ENCODE measurements at places on chromosomes 3 and 15.

GRCh38 chr3:64190517-64191515, 34.5 kb downstream of the PRICKLE2 start:
- no peak for DNase-seq

DNA sequence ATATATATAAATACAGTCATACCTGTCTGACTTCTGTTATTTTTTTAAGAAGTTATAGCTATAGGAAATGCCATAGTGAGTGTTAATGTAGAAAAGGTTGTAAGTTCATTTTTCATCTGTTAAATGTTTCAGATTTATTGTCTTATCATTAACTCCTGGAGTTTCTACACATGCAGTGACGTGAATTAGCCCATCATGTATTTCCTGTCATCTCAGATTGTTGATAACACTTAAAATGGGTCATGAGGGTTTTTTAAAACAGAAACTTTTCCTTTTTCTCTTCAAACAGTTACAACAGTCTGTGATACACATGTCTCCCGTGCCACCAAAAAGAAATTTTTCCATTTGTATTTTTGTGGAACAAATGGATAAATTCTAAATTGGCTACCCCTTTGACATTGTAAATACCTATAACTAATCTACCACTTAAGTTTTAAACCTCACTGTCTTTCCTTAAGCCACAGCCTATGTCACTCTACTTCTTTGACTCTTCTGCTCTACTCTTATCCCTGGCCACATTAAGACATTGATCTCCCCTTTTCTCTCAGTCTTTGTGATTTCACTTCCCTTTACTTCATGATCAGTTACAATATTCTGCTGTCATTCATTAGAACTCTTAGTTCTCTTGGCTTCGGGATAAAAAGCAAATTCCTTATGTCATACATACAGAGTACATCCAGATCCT, 89.1 kb downstream of the NEO1 start:
- DNase-seq: no peak

DNA sequence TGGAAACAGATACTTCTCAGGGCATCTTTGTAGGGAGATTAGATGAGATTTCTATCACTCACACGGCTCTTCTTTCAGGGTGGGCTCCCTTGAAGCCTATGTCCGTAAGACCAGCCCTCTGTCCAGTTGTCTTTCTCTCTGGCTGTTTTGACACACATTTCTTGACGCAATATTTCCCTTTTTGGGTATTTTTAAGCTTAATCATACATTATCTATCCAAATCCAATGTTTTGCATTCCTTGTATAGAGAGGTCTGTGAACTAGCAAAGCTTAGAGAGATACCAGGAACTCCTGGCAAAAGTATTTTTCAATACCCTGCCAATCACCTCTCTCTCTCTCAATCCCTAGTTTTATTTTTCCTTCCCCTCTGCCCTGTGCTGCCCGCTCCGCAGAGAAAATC, 79.3 kb downstream of the EOMES start:
- DNase-seq: no peak

- DNase-seq: no peak
These were observed 811 bp downstream of the C3orf52 start for GRCh38 chr3:112086875-112087524.

GRCh38 chr3:51271172-51271571, 113.9 kb upstream of the MANF start:
- no peak for DNase-seq

- DNase-seq: no peak
These were observed 771.6 kb downstream of the DIPK2A start for GRCh38 chr3:144743225-144743668.

DNA sequence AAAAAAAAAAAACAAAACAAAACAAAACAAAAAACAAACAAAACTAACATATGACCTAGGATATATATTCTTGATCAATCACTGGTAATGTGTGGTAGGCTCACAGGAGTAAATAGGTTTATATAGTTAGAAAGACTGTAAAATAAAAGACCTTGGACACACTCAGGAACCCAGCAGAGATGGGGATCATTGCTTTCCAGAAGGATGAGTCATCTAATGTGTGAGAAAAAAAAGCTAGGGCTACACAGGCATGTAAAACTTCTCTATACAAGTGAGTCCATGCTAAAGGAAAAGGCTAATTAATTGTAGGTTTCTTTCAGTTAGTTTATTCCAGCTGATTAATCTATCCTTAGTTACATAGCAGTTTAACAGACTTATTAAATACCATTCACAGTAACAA, 710.3 kb upstream of the ARPP21 start:
- DNase-seq: no peak

DNA sequence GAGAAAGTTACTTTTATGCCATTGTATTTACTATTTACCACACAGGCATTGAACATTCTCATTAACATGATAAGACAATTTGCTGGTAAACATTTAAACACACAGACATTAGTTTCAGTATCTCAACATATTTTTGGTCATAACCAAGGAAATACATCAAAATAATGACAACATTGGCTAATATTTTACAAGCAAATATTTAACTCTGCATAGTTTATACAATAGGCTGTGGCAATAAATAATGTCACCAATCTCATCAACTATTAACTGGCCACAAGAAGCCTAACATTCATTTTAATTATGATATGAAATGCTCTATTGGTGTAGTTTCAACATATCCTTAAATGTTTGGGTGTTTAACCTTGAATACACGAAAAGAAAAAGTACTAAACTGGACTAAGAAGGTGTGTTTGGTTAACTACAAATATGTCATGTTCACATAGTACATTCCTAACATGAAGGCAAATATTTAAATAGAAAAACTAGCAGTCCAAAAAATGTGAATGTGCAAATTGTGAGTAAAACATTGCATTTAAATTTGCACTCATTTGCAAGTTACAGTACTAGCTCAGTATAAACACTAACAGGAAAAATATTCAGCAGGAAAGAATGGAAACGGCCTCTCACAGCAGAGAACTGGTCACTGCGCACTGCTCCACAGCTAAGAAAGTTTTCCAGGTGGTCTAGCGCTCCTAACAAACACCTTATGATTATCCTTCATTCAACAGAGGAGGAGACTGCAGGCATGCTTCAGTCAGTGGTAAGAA, 106.6 kb downstream of the GLDN start:
- DNase-seq: no peak

GRCh38 chr15:79184465-79184892, 93.9 kb upstream of the RASGRF1 start:
- peak; percentile 44 for DNase-seq

- no peak for DNase-seq
These were observed 28.2 kb downstream of the SIAH2 start for GRCh38 chr3:150734795-150735119.

- DNase-seq: no peak
These were observed 230.0 kb upstream of the CNTN3 start for GRCh38 chr3:74844428-74844827.

- DNase-seq: no peak
These were observed 9.0 kb upstream of the IGDCC4 start for GRCh38 chr15:65431731-65432130.

- no peak for DNase-seq
These were observed 1.2 kb downstream of the ARPP21 start for GRCh38 chr3:35640190-35641165.

DNA sequence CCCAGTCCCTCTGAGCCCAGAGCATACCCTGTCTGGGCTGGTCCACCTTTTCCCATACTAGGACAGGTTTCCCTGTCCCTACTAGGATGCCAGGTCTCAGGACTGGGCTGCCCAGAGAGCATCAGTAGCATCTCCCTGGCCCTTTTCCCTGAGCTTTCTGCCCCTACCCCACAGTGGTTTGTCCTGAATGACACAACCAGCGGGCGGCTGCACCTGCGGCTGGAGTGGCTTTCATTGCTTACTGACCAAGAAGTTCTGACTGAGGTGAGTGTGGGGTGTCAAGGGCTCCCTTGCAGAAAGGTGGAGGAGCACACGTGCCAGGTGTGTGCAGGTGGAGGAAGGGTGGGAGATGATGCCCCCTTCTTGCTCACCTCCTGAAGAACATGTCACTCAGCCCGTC, 33.5 kb downstream of the ESYT3 start:
- DNase-seq: no peak

DNA sequence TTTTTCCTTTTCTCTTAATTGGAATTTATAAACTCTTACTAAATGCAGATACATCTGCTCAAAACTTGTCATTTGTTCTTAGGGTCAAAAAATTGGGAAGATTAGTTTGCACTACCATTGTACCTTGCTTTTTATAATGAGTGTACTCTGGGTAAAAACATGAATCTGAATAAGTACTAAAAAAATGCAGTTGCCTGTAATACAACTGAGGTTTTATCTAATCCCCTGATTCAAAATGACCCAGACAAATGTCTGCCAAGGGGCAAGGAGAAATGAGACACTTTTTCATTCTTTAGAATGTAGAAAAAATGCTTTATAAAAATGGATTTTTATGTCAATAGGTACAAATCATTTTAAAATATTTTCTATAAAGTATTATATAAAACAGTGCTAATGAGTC, 42.4 kb downstream of the RASA2 start:
- no peak for DNase-seq

GRCh38 chr3:53193466-53194209, 32.6 kb downstream of the PRKCD start:
- DNase-seq: no peak

GRCh38 chr15:41975669-41976068, 3.3 kb upstream of the EHD4 start:
- no peak for DNase-seq

GRCh38 chr15:72236381-72237003, 5.5 kb upstream of the PKM start:
- no peak for DNase-seq

DNA sequence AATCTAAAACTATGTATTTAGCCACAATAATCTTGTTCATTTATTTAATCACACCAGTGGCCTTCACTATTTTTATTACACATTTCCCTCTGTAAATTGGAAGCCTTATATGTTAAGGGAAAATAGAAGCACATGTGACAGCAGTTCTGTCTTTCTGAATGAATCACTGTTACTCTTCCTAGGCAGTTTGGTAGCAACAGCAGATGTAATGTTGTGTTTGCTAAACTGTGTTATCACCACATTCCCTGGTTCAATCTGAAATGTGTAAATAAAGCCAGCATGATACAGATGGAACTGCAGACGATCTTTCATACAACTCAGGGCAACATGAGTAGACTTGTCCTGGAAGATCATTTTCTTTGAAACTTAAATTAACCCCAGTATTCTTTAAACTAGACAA, 220.1 kb downstream of the MCTP2 start:
- DNase-seq: no peak

- no peak for DNase-seq
These were observed 287.6 kb downstream of the SOX2 start for GRCh38 chr3:181999314-181999713.

- no peak for DNase-seq
These were observed 119.3 kb upstream of the SLC24A5 start for GRCh38 chr15:48001393-48002039.

GRCh38 chr15:101198031-101198575, 53.7 kb downstream of the CHSY1 start:
- no peak for DNase-seq

DNA sequence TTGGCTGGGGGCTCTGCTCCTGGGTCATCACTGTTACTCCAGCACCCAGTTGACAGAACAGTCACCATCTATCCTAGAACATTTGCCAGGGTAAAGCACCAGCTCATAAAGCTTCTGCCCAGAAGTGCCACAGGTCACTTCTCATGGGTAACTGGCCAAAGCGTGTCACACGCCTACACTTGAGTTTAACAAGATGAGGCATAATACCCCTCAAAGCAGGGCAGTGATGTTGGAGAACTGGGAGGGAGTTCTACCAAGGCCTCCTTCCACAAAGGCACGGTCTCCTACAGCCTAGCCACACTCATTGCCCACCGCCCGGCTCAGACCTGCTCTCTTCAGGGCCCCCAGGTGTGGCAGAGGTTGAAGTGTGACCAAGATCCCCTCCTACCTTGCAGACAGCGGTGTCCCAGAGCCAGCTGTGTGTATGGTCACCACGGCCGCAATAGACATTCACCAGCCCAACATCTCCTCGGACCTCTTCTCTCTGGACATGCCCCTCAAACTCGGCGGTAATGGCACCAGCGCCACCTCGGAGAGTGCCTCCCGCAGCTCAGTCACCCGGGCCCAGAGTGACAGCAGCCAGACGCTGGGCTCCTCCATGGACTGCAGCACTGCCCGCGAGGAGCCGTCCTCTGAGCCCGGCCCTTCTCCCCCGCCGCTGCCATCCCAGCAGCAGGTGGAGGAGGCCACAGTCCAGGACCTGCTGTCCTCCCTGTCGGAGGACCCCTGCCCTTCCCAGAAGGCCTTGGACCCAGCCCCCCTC, 107.7 kb downstream of the ETFA start:
- DNase-seq: no peak

GRCh38 chr15:59557581-59557980, 54.0 kb upstream of the GCNT3 start:
- no peak for DNase-seq

- no peak for DNase-seq
These were observed 143.5 kb downstream of the GAP43 start for GRCh38 chr3:115766587-115767482.

DNA sequence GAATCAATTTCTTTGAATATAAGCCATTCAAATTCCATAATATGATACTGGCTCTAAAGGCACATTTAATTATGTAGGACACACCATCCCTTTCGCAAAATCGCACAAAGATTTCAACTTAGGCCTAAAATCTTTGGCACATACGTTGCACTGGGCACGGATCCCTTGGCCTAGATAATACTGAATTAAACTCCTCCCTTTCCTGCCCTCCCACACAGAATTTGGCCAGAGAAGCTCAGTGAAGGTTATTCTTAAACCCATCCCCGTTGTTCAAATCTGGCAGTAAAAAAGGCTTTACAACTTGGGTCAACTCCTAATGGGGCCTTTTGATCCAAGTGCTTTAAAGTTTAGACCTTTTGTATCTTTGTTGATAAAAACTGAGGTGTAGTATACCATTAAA, 247.2 kb downstream of the PTPRG start:
- DNase-seq: no peak

GRCh38 chr15:79674124-79674465, 222.7 kb downstream of the MTHFS start:
- no peak for DNase-seq

DNA sequence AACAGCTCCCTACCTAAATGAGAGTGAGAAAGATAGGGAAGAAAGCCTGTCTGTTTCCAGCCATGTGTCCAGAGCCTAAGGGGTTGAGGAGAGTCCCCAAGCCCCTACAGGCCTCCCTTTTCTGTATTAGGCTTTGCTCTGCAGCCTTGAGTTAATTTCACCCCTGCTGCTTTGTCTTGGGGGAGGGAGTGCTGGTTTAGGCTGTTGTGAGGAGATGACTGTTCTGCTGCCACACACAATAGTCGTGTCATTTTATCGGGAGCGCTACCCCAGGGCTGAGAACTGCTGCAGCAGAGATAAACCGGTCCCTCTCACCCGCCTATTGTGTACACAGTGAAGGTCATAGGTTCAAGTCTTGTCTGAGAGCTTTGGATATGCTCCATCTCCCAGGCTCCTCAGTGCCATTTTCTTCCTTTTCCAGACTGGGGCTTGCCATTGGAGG, 1.4 kb downstream of the ZNF609 start:
- DNase-seq: no peak

DNA sequence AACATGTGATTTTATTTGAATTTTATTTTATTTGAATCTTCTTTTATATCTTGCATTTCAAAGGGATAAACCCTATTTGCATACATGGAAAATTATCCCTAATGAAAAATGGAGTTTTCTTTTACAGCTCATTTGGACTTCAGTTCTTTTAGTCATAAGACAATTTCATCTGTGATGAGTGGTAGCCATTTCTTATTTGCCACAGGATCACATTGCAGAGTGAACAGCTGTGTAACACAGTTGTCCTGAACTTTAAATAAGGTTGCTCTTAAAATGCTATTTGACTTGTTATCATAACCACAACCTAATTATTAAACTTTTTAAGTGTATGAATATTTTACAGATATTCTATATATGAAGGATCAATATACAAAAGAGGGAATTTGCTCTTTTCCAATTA, 221.7 kb upstream of the ROPN1 start:
- DNase-seq: no peak
